Spinal cord (tissue), 10 donors: ENCODE measurements at places on chromosomes 11 and 22. TPM values are rescaled to one million over a fixed set of nuclear protein-coding genes. Genes with fewer than 3 reads are reported as not detected.

Gene OR51B5
- total RNA-seq: 1.7 TPM

- DNase-seq: no peak
Observed at GRCh38 chr22:20219667-20220628, 48.2 kb downstream of the RTN4R start.

Gene SLCO2B1
- 25.4 TPM for total RNA-seq

DNA sequence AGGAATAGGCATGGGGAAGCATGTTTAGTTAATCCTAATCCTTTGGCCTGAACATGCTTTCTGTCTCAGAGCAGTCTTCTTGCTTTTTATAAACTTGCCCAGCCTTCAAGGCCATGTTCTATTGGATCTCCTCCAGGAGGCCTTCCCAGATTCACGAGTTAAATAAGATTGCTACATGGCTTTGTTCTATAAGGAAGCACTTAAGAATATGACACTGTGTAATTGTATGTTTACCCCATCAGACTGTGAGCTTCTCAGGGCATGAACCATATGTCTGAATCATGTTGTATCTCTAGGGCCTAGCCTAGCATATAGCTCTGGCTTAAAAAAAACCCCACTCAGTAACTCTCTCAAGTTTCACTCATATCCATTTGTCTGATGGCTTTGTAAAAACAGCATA is 26.4 kb upstream of the UCP3 start:
- no peak for DNase-seq

Gene EPS8L2
- 4.5 TPM for total RNA-seq

GRCh38 chr11:125869521-125869920 is 17.9 kb upstream of the HYLS1 start:
- no peak for DNase-seq

Gene TPP1
- 40.3 TPM for total RNA-seq

DNA sequence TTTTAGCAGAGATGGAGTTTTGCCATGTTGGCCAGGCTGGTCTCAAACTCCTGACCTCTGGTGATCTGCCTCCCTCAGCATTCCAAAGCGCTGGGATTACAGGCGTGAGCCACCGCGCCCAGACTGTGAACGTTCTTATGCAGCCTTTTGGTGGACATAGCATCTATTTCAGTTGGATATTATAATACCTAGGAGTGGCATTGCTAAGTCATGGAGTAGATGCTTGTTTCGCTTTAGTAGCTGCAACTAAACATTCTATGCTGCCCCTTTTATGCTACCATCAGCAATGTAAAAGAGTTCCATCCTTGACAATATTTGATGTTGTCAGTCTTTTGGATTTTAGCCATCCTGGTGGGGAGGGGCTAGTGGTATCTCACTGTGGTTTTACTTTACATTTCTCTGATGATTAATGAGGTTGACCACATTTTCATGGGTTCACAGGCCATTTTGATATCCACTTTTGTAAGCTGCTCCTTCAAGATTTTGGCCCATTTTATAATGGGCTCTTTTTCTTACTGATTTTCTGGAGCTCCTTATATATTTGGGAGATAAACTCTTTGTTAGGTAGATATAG is 16.5 kb upstream of the APOBEC3A start:
- DNase-seq: no peak

- no peak for DNase-seq
Observed at GRCh38 chr22:20430101-20430719, 7.4 kb downstream of the SCARF2 start.

Gene APLNR
- total RNA-seq: 48.0 TPM

DNA sequence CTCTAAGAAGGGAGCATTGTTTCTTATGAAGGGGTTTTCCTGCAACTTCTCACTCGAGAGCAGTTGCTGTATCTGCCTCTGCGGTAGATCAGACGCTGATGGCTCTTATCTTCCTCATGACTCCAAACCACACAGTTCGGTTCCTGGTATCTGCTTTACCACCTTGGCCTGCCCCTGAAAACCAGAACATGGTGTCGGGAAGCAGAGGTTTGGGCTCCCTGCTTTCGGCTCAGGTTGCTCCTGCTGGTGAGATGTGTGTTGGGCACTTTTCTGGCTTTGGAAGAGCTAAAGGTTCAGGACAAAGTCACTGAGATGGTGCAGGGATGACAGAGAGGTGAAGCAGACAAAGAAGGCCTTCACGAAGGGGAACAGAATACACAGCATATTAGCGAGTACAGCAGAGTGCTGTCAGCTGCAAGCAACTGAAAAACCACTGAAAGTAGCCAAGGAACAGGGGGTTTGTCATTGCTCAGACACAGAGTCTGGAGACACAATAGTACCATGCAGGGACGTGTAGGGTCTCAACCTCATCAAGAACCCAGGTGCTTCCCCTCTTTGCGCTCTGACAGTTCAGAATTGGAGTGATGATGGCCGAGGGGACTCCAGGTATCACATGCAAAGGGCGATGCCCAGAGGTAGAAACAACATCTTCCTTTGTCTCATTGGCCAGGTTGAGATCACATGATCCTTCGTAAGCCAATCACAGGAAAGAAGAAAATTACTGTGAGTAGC is 11.9 kb upstream of the CSF2RB start:
- no peak for DNase-seq

Gene LIF
- total RNA-seq: 0.20 TPM

Gene SCGB1A1
- not detected for total RNA-seq

Gene MFNG
- 12.6 TPM for total RNA-seq

GRCh38 chr22:31556627-31557203 is 60.4 kb downstream of the SFI1 start:
- no peak for DNase-seq

- DNase-seq: no peak
Observed at GRCh38 chr11:100753172-100753543, 66.1 kb downstream of the ARHGAP42 start.

DNA sequence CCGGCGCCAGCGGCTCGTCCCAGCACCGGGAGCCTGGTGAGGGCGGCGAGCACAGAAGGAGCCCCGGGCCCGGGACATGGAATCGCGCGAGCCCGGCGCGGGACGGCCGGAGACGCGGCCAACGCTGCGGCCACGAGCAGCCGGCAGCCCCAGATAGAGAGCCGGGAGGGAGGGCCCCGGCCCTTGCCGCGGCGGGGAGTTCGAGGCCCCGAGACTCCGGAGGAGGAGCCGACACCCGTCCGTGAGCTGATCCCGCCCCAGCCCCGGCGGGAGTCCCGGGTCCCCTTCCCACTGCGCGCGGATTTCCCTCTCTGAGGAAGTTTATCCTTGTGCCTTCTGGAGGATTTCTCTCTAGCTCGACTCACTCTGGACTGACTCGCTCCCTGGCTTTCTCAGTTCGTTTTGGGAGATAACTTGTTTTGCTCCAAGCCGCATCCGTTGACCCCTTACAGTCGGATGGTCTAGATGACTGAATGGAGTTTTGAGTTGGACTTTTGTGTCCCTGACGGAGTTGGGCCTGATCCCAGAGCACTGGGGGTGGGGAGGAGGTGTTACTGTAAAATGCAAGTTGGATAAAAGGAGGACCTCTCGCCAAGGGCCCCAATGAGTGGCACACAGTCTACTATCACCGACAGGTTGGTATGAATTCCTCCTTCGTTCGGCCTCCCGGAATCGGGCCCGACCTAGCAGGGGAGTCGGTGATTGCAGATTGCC is 585 bp downstream of the ARHGEF12 start:
- DNase-seq: no peak
